ENCODE measurements at places on chromosomes 4 and X.

- DNase-seq, result peak; percentile 1
Observed at GRCh38 chrX:74133156-74133796, 170.7 kb upstream of the ZCCHC13 start.

GRCh38 chr4:75724066-75724866, at the start of gene USO1:
Gene USO1, plus strand, starts transcription at chr4:75724577. Its CDS starts 243 bp downstream, at chr4:75724820.
- DNase-seq, result peak; percentile 93

- no peak for DNase-seq
Observed at GRCh38 chrX:54024350-54024749, 19.9 kb downstream of the PHF8 start.

GRCh38 chrX:71492231-71493065, 40.5 kb upstream of the OGT start:
- no peak for DNase-seq

DNA sequence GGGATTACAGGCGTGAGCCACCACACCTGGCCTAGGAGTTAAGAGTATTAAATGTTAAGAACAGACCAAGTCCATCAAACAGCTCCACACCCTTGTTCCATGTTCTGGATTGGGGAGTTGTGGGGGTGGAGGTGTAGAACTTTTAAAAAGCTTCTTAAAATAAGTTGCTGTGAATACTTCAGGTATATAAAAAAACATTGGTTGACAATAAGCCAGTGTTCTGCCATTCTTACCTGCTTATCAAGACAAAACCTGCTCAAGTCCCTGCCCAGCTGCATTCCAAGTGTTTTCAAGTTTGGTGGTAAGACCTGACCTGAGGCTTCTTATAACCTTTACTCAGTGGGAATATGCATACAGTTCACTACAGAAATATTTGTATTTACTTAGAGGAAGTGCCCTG, 6.4 kb downstream of the RBM3 start:
- no peak for DNase-seq
